ENCODE measurements at places on chromosomes 11 and 22.

DNA sequence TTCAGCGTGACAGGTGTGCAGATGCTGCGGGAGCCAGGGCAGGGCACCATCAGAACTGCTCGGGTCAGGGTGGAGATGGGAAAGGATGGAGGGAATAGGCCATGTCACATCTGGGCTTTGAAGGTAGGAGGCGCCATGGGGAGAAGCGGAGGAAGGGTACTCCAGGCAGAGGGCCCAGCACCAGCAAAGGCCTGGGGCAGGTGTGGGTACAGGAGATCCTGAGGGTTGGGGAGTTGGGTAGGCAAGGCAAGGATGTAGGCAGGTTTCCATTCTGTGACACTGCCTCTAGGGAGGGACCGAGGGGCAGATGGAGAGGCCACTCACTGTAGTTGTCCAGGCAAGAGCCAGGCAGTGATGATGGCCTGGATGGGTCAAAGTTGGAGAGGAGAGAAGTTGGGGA is 8.5 kb downstream of the EMID1 start:
- DNase-seq, result no peak

GRCh38 chr11:103608566-103608965 is 427.9 kb upstream of the DDI1 start:
- no peak for DNase-seq

GRCh38 chr11:22668005-22668796 is 1.8 kb downstream of the GAS2 start:
- DNase-seq, result no peak

GRCh38 chr11:4682623-4683419 is 14.8 kb downstream of the OR51E2 start:
- DNase-seq, result no peak

- DNase-seq, result no peak
Observed at GRCh38 chr11:68610452-68611116, 73.8 kb upstream of the GAL start.

GRCh38 chr11:102957953-102958352 is 2.4 kb upstream of the MMP13 start:
- no peak for DNase-seq
